NCI-H2081 treated with DMSO at 0.1 percent for 48 hours (cell line): ENCODE measurements at places on chromosomes 13 and 19.

- peak; percentile 2 for DNase-seq
Observed at GRCh38 chr13:46288570-46289259, 77.0 kb downstream of the LRRC63 start.

- no peak for DNase-seq
Observed at GRCh38 chr13:32142956-32143375, 111.4 kb downstream of the FRY start.

DNA sequence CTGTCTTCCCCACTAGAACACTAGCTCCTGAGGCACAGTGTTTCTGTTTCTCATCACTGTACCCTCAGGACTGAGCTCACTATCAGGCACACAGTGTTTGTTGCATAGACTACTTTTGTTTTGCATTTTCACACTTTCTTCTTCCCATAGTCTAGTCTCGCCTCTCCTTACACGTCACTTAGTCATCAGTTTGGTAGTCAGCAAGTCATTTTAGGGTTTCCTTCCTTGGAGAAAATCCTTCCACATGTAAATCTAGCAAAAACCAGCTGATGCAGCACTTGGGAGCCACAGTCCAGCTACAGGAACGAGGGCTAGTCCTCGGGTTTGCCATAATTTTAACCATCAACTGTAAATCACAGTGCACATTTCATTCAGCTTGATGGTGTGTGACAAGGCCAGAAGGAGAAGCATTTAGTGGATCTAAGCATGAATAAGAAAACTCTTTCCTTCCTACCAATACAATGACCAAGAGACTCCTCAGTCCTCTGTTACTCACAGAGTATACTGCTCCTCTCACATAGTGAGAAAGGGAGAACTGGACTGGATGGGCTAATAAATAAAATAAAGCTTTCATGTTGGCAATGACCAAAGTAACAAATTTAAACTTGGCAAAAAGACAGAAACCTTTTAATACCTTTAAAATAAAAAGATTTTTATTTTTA lies 221.0 kb downstream of the KLF12 start:
- no peak for DNase-seq

DNA sequence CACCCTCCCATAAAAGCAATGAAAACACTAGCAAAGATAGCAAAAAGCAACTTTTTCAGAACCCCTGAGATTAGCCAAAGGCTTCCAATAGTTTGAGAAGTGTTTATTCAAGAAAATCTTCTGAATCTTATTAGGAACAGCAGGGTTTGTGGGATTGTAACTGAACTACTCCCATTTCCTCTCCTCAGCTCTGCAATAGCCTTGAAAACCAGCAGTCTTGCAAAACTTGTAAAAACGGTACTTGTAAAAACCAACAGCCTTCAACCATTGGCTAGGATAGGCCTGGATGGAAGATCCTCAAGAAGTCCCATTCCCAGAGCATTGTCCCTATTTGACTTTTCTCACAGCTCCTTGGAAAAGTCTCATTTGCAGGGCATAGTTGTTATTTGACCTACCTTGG lies 12.1 kb downstream of the RNASEH2B start:
- no peak for DNase-seq

DNA sequence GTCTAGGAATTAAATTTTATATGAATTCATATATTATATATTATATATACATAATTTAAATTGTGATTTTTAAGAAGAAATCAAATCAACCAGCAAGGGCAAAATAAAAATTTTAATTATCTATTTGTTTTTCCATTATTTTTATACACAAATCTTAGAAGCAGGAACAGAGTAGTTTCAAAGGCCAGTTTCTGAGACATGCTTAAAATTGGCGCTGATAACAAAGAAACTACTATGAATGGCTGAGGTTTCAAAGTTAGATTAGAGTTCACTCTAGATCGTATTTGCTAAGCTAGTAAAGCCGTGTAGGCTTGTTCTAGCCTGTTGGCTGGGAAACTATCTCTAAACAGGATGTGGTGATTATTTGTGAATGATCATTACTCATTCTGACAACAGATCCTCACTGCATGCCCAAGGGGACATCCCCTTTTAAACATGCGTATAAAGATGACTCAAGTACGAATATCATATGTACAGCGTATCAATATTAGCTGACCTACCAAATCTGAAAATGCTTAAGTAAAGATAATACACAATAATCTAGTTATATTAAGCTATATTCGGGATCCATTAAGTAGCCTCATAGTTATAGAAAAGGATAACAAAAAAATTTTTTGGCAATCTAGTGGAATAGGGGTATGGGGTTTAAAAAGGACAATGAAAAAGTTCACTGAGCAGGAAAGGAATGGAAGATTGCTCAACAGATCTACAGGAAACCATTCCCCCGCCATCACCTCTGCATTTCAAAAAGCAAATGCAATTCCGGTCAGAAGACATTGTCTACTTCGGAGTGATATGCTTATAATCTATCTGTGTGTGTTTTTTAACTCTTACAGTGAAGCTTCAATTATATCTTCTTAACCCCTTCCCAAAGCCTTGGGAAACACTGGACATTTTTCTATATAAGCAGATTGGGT lies 150.1 kb downstream of the SHISA2 start:
- no peak for DNase-seq

GRCh38 chr13:63463782-63464610 lies 2048.3 kb upstream of the PCDH20 start:
- DNase-seq, result no peak

DNA sequence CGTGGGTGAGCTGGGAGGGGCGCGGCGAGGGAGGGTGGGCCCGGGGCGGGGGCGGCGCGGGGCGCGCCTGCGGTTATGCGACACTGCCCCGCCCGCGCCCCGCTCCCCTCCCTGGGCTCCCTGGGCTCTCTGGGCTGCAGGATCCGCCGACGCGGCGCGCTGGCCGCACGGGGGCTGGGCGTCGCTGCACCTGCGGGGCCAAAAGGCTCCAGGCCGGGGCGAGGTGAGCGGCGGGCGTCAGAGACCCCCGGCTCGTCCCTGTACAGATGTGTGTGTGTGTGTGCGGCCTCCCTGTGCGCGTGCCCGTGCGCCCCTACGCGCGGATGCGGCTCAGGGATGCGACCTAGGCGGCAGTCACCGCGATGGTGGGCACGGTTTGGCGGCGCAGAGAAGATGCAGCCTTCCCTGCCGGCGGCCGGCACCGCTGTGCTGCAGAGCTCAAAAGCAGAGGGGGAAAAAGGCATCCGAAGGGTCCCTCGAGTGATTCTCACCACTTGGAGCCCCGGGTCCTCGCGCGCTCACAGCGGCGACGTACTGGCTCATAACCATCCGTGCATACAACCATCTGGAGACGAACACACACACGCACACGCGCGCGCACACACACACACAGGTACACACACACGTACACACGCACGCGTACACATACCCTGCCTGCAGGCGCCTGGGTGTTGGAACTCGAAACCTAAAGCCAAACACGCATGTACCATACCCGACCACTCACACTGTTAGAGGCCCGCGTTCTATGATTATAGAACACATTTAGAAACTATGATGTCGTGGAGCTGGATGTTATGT lies 709 bp downstream of the ATP8A2 start:
- no peak for DNase-seq

- no peak for DNase-seq
Observed at GRCh38 chr13:37869756-37870488, at the start of gene TRPC4. TRPC4 (minus strand) TSS chr13:37869772; CDS start chr13:37783333, 86,439 bp downstream.

DNA sequence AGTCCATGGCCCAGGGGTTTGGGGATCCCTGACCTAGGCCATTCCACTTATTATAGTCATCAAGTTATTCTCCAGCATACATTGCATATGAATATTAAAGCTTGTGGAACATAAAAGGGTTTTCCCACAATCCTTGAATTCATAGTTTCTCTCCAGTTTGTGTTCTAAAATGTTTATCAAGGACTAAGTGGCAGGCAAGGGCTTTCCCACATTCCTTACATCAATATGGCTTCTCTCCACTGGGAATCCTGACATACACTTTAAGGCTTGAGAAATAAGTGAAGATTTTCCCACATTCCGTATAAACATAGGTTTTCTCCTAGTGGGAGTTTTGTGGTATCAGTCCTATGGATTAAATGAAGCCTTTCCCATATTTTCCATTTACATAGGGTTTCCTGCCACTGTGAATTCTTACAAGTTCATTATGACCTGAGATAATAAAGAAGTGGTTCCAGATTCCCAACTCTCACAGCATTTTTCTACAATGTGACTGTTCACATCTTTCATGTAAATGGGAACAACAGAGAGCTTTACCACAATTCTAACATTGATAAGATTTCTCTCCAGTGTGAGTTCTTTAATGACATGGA lies 14.5 kb downstream of the ZNF426 start:
- DNase-seq, result no peak

GRCh38 chr13:34672631-34673030 lies 269.4 kb upstream of the NBEA start:
- no peak for DNase-seq

GRCh38 chr19:6233827-6234511 lies 45.8 kb downstream of the MLLT1 start:
- no peak for DNase-seq

GRCh38 chr13:29980339-29980738 lies 129.9 kb upstream of the UBL3 start:
- no peak for DNase-seq

DNA sequence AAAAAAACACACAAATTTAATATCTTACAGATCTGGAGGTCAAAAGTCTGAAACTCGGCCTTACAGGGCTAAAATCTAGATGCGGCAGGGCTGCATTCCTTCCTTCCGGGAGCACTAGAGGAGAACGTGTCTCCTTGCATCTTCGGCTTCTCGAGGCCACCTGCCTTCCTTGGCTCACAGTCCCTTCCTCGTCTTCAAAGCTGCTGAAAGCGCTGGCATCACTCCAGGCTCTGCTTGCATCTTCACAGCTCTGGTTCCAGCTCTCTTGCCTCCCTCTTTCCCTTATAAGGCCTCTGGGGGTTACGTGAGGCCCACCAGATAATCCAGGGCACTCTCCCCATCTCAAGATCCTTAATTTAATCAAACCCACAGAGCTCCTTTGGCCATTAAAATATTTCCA lies 10.5 kb downstream of the XRCC1 start:
- no peak for DNase-seq

- no peak for DNase-seq
Observed at GRCh38 chr19:55697069-55697440, 22.0 kb downstream of the EPN1 start.

DNA sequence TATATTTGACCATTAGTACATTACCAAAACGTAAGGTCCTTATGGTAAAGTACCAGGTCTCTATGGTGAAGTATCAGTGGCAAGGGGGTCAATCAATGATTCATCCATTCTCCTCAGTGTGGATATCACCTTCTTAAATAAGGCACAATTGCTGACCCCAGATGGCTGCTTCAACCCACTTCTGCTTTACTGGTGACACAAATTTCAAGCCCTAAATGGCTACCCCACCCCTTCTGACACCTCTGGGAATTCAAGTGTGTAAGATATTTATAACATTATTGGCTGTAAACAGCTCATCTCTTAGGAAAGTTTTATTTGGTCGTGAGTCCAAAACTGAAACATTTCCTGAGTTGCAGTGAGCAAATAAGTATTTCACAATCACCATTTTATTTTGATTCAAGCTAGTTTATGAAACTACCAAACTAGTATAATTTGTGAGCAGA lies 7.9 kb upstream of the WBP4 start:
- no peak for DNase-seq

- no peak for DNase-seq
Observed at GRCh38 chr13:22144806-22145205, 473.9 kb downstream of the FGF9 start.

DNA sequence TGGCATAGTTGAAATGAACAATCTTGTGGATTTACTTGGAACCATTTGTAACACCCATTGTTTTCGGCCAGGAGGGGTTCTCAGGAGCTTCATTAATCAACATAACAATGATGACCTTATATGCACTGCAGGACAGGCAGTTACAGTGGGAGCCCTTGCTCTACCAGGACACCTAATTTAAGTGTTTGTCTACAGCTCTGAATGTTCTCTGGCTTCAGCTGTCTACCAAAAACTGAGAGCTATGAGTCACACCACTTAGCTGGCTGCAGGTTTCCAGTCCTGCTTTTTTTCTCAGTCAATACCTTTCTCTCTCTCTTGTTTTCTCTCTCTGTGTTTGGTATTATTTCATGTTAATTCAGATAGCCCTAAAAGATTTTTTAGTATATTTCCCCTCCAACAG lies 105.4 kb upstream of the MBNL2 start:
- DNase-seq, result no peak

DNA sequence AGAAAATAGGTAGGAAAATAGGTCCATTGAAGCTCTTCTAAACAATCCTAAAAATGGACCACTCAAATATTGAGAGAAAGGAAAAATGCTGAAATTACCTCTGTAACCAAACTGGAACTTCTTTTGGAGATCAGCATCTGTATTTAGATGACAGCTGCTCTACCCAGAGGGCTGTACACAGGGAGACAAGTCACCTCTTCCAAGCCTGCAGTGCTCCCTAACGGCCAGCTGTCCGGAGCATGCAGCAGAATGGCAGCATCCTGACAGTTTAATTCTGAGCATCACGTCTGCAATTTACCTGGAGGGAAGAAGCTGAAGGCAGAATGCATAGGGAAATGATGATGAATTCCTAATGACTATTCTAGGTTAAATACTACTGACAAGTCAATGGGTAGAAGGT lies 62.8 kb upstream of the DIAPH3 start:
- DNase-seq, result no peak

- DNase-seq, result peak; percentile 48
Observed at GRCh38 chr19:5086725-5087439, 118.0 kb downstream of the KDM4B start.

- DNase-seq, result no peak
Observed at GRCh38 chr19:32542477-32543108, 38.4 kb upstream of the PDCD5 start.

DNA sequence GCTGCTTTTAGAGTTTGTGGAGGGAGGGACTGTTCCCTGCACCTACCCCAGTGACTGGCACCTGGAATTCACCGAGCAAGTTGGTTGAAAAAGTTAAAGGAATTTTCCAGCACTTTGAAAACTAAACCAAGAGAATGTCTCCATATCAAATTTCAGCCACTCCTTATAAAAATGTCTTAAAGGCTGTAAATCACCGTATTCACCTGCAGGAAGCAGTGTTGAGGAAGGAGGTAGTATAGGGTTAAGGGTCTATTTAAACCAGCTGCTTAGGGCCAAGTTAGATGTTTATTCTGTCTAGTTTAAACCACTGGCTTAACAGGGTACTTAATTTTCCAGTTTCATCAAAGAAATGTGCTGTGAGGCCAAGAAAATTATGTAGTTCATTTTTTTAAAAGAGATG lies 3.8 kb upstream of the RAB20 start:
- no peak for DNase-seq

DNA sequence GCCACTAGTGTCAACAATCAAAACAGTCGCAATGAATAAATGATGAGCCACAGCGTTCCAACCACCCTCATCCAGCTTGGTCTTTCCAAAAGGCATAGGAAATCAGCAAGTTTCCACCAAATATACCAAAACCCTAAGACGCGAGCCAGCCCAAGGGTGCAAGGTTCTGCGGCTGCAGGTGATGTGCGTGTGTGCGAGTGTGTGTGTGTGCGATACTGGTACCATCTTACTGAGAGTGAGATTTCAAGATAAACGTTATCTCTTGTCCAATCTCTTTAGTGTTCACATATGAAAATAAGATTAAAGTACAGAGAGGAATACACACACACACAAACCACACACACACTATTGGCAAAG lies 895 bp upstream of the TRPC4 start:
- no peak for DNase-seq
